T-helper 2 cell (primary cell): ENCODE measurements at places on chromosomes 6 and 20.

DNA sequence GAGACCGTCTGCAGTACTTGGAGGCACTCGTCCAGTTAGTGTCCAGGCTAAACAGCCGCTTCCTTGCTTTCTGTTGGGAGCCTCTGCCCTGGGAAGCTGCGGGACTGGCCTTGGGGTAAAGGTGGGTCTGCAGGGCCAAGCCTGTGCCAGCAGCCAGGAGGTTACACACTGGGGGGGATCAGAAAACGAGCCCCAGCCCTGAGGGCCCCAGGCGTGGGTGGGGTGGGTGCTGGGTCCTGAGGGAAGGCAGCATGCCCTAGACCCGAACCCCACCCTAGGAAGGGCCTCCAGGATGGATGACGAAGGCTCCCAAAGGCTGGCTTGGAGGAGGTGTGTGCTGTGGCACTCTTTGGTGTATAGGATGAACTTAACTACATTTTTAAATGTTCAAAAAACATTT, 335.2 kb downstream of the ZFAND3 start:
- DNase-seq, result no peak

DNA sequence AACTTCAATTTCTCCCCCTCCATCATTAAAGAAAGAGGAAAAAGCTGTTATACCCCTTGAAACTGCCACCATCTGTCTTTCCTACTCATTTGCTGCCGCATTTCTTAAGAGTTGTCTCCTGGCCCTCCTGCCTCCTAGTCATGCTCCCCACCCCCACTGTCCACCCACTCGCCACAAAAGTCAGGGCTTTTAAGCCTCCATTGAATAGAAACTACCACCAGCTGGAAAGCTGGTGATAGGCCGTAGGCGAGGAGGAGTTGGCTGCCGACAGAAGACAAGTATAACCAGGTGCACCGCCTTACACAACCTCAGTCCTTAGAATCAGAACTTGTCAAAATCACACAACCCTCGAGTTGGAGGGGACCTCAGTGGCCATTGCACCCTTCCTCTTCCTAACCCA, 67.6 kb downstream of the B3GAT2 start:
- no peak for DNase-seq

GRCh38 chr6:84871925-84872324, 107.5 kb upstream of the TBX18 start:
- no peak for DNase-seq

- DNase-seq, result no peak
Observed at GRCh38 chr20:33681728-33682353, 4.3 kb downstream of the E2F1 start.

DNA sequence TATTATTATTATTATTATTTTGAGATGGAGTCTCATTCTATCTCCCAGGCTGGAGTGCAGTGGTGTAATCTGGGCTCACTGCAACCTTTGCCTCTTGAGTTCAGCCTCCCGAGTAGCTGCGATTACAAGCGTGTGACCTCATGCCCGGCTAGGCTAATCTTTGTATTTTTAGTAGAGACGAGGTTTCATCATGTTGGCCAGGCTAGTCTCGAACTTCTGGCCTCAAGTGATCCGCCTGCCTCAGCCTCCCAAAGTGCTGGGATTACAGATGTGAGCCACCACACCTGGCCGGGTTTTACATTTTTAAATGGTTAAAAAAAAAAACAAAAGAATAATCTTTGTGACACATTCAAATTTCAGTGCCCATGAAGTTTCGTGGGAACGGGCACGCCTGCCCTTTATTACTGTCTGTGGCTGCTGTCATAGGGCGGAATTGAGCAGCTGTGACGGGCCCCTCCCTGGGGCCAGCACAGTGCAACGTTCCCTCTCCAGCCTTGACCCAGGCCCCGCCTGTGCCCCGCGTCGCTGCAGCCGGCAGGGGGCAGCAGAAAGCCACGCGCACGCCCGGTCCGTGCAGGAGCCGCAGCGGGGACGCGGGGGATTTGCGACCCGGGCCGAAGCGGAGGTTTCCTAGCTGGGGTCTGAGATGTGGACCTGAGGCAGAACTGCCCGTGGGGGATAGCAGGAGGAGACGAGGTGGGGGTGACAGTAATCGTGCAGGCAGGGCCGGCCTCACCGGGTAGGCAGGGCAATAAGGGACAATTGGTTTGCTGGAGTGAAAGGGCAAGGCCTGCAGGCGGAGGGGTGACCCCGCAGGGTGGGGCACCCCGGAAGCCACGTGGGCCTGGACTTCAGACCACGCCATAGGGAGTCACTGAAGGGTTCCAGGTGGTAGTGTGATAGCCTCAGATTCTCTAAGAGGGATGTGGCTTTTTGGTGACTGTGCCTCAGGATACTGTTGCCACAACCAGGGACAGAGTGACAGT, 54.3 kb downstream of the SYTL3 start:
- peak; percentile 60 for DNase-seq

DNA sequence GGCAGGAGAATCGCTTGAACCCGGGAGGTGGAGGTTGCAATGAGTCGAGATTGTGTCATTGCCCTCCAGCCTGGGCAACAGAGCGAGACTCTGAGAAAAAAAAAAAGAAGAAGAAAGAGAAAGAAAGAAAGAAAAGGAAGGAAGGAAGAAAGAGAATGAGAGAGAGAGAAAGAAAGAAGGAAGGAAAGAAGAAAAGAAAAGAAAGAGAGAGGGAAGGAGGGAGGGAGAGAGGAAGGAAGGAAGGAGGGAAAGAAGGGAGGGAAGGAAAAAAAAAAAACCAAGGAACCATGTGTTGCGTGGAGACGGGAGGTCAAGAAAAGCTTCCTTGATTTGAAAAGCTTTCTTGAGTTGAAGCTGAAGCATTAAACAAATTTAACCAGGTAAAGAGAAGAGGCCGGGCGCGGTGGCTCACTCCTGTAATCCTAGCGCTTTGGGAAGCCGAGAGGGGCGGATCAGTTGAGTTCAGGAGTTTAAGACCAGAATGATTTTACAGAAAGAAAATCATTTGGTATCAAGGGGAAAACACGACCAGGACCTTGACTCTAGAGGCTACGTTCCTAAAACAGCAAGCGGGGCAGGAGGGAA, 90.5 kb upstream of the PRSS16 start:
- no peak for DNase-seq

- peak; percentile 31 for DNase-seq
Observed at GRCh38 chr6:125301435-125302391, at the start of gene HDDC2. Gene HDDC2, minus strand, starts transcription at chr6:125301967. Its CDS starts 35 bp downstream, at chr6:125301932.

GRCh38 chr6:142773324-142773723, 171.7 kb downstream of the HIVEP2 start:
- DNase-seq, result no peak

DNA sequence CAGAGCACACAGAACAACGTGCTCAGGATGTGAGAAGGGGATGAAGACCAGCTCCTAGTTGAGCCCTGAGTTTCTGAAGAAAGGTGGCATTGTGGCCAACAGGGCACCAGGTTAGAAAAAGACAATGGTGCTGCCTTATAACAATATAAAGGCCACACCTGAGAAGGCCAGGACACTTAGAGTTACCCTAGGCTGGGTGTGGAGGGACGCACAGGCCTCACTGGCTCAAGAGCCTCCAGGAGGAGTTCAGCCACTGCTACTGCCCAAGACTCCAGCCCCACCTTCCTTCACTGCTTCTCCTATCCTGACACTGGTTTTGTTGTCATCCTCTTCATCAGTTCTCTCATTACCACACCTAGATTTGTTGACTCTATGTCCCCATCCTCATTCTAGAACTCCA, 55.2 kb upstream of the BEND6 start:
- no peak for DNase-seq

GRCh38 chr6:118804091-118804490, 89.9 kb upstream of the ASF1A start:
- DNase-seq, result no peak

DNA sequence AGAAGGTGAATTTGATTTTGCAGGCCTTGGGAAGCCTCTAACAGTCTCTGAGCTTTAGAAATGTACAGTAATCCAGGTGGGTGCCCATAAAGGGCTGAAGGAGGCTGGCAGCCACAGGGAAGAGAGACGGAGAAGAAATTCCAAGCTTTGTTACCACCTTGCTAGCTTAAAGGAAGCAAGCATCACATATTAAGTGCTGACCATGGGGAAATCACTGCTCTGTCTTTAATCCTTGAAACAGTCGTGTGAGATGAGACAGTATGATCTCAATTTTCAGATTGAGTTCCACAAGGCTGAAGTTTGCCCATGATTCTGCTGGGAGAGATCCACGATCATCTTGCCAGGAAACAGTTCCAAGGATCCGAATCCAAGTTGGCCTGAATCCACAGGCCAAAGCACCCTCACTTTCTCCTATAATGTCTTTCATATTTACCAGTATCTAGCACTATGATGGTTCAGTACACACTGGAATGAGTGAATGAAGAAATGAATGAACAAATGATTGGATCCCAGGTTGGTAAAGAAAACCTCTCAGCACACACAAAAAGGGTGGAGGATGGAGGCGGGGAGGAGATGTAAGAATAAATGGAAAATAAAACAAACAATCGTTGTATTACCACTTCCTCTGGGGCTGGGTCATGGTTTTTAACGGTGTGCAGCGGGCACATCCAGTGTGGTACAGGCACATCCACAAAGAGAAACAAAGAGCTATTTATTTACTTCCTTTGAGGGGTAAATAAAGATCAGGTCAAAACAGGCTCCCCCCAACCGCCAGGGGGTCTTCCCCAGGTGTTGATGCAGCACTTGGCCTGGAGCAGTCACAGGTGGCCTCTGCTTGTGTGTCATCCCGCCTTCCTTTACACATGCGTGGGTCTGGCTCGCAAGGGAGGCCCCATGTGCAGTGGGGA, 28.2 kb upstream of the TAF8 start:
- DNase-seq, result peak; percentile 56

DNA sequence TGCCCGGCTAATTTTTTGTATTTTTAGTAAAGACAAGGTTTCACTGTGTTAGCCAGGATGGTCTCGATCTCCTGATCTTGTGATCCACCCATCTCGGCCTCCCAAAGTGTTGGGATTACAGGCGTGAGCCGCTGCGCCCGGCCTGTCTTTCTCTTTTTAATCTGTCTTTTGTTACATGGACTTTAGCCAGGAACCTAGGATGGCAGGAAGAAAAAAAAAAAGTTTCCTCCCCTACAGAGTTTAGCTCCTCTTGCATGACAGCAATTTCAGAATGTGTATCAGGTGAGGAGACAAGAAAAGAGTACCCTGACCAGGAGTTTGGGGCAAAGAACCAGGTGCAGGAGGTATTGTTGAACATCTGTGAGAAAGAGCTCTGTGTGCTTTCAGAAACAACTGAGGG, 21.4 kb upstream of the TXLNB start:
- DNase-seq, result no peak

DNA sequence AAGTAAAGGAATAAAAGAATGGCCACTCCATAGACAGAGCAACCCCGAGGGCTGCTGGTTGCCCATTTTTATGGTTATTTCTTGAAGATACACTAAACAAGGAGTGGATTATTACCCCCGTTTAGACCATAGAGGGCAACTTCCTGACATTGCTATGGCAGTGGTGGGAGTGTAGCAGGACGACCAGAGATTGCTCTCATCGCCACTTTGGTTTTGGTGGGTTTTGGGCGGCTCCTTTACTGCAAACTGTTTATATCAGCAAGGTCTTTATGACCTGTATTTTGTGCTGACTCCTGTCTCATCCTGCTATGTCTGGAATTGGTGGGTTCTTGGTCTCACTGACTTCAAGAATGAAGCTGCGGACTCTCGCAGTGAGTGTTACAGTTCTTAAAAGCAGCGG, 78.7 kb downstream of the C6orf52 start:
- DNase-seq, result no peak

- no peak for DNase-seq
Observed at GRCh38 chr6:121297694-121298093, 36.6 kb downstream of the TBC1D32 start.

- no peak for DNase-seq
Observed at GRCh38 chr6:143698759-143699429, 21.1 kb downstream of the PHACTR2 start.

DNA sequence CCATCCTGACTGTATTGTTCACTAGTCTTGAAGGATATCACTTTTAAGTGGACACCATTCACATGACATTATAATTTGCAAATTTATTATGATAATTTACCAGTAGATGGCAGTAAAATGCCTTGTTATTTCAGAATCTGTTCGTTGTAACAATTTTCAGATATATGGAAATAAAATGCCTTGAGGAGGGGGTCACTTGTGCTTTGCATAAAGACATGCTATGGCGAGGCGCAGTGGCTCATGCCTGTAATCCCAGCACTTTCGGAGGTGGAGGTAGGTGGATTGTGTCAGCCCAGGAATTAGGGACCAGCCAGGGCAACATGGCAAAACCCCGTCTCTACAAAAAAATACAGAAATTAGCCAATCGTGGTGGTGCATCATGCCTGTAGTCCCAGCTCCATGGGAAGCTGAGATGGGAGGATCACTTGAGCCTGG, 9.0 kb upstream of the NCOA6 start:
- DNase-seq, result peak; percentile 8

DNA sequence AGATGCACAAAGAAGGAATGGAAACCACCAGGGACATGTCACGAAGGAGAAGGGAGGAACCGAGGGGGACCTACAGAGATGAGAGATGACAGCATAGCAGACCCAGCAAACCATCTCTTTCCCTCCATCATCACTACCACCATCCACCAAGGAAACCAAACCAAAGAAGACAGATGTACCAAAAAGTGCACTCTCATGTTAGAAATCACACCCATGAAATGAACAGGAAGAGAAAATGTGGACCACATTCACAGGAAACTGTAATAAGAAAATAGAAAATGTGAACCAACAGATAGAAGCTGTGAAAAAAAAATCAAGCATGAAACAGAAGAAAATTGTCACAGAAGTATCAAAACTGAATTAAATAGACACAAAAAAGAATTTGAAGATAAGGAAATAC, 672.7 kb downstream of the QKI start:
- no peak for DNase-seq
